ENCODE measurements at places on chromosomes 2 and 18.

DNA sequence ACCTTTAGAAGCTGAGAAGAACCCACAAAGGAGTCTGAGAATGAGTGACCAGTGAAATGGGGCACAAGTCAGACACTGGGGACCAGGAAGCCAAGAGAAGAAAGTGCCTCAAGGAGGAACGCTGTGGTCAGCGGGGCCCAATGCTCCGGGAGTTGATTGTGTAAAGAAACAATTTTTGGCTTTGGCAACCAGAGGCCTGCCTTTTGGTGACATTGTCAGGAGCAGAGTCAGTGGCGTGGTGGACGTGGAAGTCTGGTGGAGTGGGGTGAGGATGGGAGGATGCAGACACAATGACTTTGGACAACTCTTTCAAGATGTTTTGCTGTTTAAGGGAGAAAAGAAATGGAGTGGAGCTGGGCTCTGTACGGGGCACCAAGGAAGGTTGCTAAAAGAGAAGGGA lies 100.2 kb upstream of the SEC11C start:
- DNase-seq: no peak

GRCh38 chr2:215594766-215595165 lies 158.9 kb upstream of the FN1 start:
- DNase-seq: no peak

GRCh38 chr2:27485496-27485895 lies 4.0 kb downstream of the IFT172 start:
- DNase-seq: no peak

GRCh38 chr2:79428745-79429144 lies 84.1 kb upstream of the CTNNA2 start:
- DNase-seq: no peak

- no peak for DNase-seq
Measured at GRCh38 chr2:220043155-220043989, 415.9 kb downstream of the SLC4A3 start.

DNA sequence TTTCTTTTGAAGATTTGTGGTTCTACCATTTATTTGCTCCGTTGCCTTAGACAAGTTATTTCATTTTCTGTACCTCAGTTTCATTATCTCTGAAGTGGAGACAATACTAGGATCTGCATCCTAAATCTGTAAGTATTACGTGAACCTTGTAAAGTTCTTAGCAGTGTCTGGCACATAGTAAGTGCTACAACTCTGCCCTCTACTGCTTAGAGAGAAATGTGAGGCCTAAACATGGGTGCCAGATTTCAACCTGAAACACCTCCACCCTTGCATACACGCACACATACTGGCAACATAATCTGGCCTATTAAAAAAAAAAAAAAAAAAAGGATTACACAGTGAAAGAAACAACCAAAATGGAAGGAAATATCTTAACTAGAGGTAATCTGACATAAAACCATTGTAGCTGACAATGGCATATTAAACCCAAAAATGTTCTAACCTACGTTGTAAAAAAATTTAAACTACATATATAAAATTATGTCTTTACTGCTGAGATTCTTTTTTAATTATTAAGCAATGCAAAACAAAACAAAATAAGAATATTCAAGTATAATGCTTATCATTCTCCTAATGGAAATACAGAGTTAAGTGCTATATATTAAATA lies 132.6 kb downstream of the MAP2 start:
- no peak for DNase-seq

- no peak for DNase-seq
Measured at GRCh38 chr2:113236367-113237159, 42.2 kb downstream of the PAX8 start.
